GM23248 (cell line): ENCODE measurements at places on chromosomes 1 and 21.

DNA sequence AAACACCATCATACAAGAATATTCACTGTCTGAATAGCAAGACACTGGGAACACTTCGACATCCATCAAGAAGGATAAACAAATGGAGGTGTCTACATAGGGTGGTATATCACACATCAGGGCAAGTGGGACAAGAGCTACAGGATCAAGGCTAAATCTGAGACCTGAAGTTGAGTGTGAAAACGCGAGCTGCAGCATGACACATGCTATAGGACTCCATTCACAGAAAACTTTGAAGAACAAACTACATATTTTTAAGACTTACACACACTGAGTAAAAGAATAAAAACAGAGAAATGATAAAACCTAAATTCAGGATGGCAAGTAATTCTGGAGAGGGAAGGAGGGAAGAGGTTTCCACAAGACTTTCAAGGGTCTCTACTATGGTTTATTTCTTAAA lies 2.1 kb downstream of the TTC39A start:
- DNase-seq = peak; percentile 57

DNA sequence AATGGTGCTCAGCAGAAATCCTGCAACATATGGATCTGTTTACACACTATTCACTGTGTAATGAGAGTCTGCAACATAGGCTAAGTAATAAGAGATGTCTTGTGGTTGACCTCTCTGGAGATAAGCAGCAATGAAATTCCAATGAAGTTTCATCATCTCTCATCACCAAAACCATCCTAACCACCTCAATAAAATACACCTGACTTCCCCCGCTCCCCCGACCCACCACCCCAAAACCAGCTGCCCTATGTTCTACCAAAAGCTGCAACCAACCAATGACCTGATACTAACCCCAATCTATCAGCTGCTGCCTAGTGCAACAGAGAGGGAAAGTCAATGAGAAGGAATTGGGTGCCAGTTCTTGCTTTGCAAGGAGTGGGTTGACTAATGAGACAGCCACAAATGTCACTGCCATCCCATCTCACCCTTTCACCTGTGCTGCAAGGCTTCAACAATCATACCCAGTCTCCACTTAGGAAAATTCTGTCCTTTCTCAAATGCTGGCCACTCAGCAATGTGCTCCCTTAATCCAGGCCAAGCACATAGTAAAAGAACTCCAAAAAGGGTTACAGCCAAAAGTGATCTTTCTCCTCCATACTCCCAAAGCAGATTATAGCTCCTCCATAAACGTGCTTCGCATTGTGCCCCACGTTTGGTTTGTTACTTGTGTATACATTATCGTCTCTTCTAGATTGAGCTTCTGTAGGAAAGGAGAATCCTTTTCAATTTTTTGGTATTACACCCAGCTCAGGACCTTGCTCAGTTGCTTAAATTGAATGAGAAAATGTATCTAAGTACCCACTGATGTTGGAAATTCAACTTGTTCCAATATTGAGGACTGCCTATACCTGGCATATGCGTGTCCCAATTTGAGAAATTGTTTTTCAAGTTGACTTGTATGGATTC lies 29.0 kb downstream of the MRPL39 start:
- DNase-seq = no peak

DNA sequence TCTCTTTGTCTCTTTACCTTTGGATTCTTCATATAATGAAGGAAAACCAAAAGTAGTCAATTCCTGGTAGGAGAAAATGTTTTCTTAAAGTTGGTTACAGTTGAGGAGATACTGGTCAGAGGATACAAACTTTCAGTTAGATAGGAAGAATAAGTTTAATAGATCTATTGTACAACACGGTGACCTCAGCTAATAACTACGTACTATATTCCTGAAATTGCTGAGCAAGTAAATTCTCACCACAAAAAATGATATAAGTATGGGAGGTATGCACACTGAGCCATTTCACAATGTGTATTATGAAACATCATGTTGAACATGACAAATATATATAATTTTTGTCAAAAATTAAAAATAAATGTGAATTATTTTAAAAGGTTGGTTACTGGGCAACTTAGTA lies 20.4 kb downstream of the SSX2IP start:
- DNase-seq = no peak

GRCh38 chr1:226722901-226723656 lies 16.0 kb downstream of the ITPKB start:
- DNase-seq = no peak

DNA sequence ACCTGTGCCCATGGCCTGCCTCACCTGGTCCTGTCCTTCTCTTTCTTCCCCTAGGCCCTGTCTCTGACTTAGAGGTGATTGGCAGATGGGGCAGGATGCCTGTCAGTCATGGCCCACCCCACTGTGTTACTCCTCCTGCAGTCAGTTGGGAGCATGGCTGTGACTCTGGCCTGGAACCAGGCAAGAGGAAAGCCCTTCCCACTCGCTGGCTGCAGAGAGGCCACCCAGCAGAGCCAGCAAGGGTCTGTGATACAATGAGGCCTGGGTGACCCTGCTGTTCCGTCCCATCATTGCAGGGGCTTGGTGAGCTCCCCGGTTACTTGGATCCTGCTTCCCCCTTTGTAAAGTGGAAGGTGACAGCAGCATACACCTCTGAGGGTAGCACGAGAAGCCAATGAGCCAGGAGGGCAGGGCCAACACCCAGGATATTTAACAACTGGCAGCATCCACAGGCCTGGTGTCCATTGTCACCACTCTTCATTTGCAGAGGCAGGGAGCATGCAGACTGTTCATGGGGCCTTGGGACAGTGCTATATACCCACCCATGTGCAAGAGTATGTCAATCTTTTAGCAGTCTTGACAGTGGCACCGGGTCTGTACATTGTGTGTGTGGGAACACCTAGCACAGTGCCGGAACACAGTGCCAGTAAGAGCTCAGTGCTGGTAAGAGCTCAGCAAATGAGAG lies 191.0 kb upstream of the C1orf174 start:
- no peak for DNase-seq

DNA sequence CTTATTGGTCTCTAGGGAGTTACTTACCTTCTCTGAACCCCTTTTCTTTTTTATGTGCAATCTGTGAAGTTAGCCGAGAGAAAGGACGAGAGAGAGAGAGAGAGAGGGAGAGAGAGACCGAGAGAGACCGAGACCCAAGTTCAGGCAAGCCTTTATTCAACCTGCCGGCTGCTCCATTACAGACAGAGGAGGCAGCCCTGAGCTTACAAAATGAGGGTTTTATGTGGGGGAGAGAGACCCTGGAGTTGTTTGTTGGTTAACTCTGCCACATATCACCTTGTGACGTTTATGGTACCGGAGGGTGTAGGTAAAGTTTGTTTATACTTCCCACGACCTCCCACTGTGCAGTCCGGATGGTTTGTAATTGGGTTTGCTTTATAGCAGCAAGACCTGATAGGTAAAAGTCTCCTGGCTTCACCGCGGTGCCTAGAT lies 1.5 kb upstream of the MCOLN3 start:
- no peak for DNase-seq

- peak; percentile 100 for DNase-seq
These were observed 18.6 kb downstream of the AZIN2 start for GRCh38 chr1:33099290-33100118.

DNA sequence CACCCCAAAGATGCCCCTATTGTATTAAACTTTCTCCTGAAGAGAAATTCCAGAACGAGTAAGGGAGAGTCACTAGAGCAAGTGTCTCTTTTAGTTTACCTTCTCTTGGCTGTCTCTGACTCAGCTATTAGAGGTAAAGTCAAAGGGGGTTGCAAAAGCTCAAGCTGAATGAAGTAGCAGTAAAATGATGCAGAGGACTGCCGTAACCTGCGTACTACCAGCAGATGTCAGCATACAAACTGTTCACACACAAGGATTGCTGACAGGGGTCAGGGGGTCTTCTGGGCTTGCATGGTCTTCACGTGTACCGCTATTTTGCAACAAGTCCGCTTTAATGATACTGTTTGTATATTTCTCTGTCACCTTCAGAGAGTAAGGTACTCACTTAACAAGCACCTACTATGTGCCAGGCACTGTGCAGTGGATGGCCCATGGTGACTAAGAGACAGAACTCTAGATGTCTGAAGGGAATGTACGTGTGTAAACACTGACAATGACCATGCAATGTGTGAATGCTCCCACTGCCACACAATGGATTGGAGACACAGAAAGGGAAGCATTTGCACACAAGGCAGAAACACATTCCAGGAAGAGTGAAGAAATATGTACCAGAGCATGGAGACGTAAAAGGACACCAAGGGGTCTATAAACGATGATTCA lies 34.9 kb downstream of the CHML start:
- no peak for DNase-seq

GRCh38 chr1:42454403-42454802 lies 1.4 kb downstream of the ZMYND12 start:
- no peak for DNase-seq

DNA sequence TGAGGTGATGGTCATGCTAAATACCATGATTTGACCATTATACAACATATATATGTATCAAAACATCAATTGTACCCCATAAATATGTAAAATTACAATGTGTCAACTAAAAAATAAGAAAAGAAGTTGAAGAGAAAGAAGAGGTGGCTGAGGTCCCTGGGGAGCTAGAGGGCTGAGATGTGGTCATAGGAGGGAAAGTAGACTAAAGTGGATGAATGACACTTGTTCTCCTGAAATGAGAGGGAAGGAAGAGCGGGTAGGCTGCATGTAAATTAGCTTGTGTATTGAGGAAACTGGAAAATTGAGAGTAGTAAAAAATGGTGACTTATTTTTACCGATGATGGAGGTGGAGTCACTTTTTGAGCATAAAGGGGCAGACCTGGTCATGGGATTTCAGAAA lies 117.0 kb downstream of the ST6GALNAC3 start:
- no peak for DNase-seq

DNA sequence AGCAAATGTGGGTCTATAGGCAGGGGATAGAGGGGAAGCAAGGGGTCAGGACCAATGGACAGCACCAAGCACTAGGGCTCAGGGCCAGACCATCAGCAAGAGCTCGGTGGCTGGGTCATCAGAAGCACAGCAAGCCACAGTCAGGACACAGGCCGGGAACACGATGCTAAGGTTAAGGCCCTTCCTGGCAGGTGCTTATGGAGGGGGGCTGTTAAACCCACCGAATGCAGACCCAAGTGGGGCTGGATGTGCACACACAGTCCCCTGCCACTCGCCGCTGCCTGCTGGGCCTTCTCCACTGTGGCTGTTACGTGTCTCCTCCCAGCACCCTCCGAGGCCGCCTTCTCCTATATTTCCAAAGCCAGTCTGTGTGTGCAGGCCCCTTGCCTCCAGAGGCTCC lies 220.1 kb downstream of the TOMM20 start:
- DNase-seq = no peak

- DNase-seq = no peak
These were observed 17.7 kb downstream of the MTF1 start for GRCh38 chr1:37841652-37842051.

DNA sequence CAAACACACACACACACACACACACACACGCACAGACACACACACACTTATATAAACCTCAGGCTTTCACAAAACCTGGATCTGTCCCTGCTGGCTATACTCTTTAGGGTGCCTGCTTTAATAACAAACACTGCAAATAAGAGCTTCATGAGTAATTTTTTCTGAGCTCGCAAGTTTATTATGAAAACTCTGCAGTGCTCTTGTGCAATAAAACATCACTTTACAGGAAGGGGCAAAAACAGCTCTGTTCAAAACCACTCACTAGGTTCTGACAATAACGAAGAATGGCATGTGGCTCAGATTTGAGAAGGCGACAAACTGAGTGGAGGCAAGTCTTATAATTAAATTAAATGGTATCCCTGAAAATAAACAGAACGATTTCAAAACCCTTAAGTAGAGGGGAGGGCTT lies 42.6 kb upstream of the CTPS1 start:
- DNase-seq = peak; percentile 40

- peak; percentile 97 for DNase-seq
These were observed 55.3 kb downstream of the NME7 start for GRCh38 chr1:169312084-169312954.

GRCh38 chr1:186404454-186405051 lies 28.9 kb downstream of the ODR4 start:
- peak; percentile 85 for DNase-seq

GRCh38 chr21:18387994-18388393 lies 15.6 kb downstream of the TMPRSS15 start:
- no peak for DNase-seq
